ENCODE measurements at places on chromosomes 5 and 9. TPM values are rescaled to one million over a fixed set of nuclear protein-coding genes. Genes with fewer than 3 reads are reported as not detected.

- DNase-seq = no peak
These were observed 2.9 kb upstream of the ISCA1 start for GRCh38 chr9:86285261-86285660.

Gene UAP1L1
- total RNA-seq = 5.2 TPM

- DNase-seq = no peak
These were observed 266.8 kb upstream of the NREP start for GRCh38 chr5:112023766-112024165.

DNA sequence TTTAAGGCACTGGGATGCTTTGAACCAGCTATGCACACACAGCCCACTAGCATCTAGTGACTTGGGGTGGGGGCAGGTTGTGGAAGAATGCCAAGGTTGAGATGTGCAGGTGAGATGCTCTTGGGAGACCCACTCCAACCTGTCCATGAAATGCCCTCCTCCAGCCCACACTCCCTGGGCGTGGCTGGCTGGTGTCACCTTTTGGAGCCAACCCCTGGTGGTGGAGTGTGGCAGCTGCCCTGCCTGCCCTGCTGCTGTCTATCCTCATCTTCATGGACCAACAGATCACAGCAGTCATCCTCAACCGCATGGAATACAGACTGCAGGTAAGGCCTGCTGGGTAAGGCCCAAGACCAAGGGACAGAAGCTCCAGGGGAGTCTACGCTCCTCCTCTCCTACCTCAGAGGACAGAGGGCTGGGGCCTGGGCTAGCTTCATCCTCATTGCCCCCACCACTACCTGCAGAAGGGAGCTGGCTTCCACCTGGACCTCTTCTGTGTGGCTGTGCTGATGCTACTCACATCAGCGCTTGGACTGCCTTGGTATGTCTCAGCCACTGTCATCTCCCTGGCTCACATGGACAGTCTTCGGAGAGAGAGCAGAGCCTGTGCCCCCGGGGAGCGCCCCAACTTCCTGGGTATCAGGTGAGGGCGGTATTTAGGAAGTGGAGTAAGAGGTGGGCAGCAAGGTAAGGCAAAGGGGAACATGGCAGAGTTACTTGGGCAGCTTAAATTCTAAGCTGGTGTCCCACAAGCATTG lies 7.4 kb downstream of the SLC4A9 start:
- DNase-seq = no peak

Gene KIF12
- 0.19 TPM for total RNA-seq

DNA sequence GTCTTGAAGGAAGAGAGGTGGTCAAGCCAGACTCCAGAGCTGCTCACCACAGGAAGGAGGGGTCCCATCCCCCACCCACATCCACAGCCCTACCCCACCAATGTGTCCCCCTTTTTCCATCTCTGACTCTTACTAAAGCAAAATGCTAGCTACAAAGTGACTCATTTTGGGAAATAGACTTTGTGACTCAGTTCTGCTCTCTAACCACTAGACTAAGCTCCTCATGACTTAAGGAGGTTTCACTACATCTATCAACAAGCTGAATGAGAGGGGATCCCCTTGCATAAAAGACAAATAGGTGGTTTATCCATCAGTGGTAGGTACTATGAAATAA lies 35.1 kb upstream of the ADRB2 start:
- no peak for DNase-seq

DNA sequence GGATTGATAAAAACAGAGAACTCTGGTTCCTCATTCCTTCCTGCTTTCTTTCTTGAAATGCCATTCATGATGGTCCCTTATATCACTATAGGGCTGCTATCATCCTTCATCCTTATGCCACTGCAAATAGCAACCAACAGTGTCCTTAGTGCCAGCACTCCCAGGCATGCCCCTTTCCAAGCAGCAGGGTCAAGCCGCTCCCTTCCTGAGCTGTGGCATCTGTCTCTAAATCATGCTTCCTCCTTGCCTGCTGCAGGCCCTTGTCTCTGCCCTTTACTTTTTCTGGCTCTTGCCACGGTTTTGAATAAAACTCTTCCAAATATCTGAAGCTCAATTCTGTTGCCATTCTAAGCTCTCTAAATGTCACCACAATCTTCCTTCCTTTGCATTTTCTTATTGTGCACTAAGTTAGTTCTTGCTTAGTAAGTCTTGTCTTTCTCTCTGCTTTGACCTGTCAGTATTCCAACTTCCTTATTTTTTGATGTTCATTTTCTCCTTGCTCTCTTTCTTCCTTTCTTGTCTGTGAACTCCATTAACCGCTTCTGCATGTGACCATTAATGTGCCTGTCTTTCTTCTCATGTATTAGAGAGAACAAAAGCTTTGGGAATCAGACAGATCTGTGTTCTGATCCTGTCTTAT lies 19.9 kb downstream of the TLR4 start:
- no peak for DNase-seq

GRCh38 chr5:172455511-172456061 lies 1.3 kb upstream of the SH3PXD2B start:
- no peak for DNase-seq

Gene MELK
- total RNA-seq = 0.56 TPM

- DNase-seq = no peak
These were observed 552 bp downstream of the TMEM141 start for GRCh38 chr9:136791516-136792276.

DNA sequence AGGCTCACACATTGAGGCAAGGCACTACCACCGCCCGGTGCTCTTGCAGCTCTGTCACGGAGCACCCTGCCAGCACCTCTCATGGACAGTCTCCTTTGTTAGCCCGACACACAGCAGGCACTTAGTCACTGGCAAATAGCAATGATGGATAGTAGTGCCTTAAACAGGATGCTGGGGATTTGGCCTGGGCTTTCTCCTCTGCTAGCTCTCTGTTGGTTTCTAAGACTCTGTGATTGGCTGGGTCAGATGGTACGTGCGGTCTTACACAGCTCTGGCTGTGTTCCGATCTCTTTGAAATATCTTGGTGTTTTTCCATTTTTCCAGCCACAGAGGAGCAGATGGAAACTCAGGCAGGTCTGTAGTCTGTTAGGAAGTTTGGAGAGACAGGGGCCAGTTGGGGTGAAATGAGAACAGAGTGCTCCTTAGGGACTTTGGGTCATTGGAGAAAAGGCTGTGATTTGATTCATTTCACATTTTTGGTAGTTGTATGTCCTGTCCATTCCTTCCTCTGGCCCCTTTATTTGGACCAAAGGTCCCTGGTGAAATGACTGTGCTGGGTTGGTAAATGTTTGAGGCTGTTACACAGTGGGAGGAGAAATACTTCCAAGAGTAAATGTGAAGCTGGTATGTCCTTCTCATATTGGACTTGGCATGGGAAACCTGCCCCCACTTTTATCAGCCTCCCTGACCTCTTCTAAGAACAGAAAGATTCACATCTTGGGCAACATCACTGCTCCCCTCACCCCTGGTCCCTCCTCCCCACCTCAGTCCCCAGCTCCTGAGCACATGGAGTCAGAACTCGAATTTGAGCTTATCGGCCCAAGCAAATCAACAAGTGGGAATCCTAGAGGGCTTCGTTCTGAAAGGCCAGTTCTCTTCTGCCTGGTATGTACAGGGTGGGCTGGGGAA lies 3.4 kb downstream of the SMIM3 start:
- no peak for DNase-seq

DNA sequence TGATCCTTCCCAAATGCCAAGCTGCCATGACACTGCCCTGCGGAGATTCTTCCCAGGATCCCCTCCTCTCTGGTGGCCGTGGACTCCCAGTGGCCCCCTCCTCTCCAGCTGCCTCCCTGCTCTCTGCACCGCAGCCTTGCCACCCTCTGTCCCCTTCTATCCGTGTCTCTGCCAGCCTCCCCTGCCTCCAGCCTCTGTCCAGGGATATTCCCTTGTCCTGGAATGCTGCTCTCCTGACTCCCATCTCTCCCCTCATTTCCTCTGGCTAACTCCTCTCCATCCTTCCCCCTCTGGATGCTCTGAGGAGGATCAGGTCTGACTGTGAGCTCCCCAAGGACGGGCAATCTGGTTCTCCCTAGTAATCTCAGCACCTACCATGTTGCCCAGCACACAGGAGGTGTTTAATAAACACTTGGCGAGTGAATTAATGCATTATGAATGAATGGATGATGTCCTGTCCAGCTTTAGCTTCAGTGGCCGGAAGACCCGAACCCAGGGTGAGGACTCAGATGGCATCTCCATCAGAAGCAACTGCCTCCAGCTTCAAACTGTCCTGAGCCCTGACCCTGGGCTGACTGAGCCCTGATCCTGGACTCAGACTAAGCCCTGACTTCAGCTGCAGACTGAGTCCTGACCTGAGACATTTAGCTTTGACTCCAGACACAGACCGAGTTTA lies 7.5 kb upstream of the CRB2 start:
- DNase-seq = no peak

Gene NR6A1
- 1.1 TPM for total RNA-seq

- DNase-seq = no peak
These were observed 1229.3 kb downstream of the CDH12 start for GRCh38 chr5:21623831-21624230.

DNA sequence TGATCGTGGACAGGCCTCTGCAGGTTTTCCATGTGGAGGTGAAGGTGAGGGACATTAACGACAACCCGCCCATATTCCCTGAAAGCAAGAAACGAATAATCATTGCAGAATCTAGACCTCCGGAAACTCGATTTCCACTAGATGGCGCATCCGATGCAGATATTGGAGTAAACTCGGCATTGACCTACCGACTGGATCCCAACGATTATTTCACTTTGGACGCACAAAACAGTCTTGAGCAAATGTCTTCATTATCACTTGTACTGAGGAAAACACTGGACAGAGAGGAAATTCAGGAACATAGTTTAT lies 621 bp downstream of the PCDHA13 start:
- no peak for DNase-seq

Gene LHX3
- not detected for total RNA-seq

GRCh38 chr5:169637085-169637548 lies at the start of gene DOCK2:
Gene DOCK2 (plus strand): TSS chr5:169637275. CDS start chr5:169637327, 52 bp downstream.
- DNase-seq = no peak

Gene TMC1
- 0.56 TPM for total RNA-seq

- no peak for DNase-seq
These were observed 103.6 kb downstream of the SLIT3 start for GRCh38 chr5:169197343-169197742.

GRCh38 chr5:156414391-156414790 lies 87.4 kb downstream of the SGCD start:
- DNase-seq = no peak

Gene DOK3
- 15.2 TPM for total RNA-seq

GRCh38 chr5:171937351-171937750 lies 69.1 kb downstream of the FBXW11 start:
- no peak for DNase-seq

GRCh38 chr5:44356231-44356630 lies 33.0 kb downstream of the FGF10 start:
- DNase-seq = no peak

- no peak for DNase-seq
These were observed 181.4 kb upstream of the TRPM3 start for GRCh38 chr9:71302776-71303175.

DNA sequence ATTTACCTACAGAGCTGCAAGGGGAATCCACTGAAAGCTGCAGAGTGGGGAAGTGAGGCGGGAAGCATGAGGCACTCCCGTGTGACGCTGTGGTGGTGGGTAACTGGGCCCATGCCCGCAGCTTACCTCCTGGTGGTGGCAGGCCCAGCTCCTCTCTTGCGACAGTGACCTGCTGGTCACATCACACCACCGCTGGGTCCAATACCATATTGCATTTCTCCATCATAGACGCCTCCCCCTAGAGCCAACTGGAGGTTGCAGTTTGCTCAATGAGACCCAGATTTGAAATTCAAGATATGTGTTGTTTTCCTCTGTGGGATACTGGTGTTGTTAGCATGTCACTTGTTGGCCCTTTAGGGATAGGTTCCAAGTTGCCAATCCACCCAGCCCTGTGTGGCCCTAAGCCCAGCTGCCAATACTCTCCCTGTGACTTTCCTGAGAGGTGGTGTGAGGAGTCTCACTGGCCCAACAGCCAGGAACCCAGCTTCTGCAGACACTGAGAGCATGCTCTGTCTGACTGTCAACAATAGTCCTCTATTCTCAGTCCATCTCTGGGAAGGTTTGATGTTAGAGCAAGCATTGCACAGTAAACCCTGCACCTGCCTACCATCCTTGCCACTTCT lies 428.3 kb downstream of the GADD45G start:
- DNase-seq = no peak

GRCh38 chr9:136117916-136118319 lies 757 bp downstream of the TMEM250 start:
- DNase-seq = no peak

DNA sequence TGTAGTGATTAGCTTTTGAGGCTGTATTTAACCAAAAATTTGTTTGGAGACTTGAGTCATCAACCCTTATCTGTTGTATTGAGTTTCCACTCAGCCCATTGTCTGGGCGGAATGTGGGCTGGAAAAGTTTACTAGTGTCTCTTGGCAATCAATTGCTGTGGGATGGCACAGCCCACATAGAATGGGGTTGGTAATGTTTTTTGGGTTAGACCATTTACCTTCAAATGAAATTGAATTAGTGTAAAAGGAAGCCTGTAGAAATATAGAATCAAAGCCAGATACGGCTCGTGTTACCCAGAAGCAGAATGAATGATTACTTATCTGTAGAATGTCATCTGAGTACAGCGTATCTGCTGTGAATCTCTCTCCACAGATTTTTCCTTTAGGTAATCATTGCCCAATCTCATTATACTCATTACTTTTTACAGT lies 142.9 kb downstream of the AOPEP start:
- DNase-seq = no peak

GRCh38 chr9:78938821-78939220 lies 632.9 kb upstream of the TLE4 start:
- DNase-seq = no peak

- no peak for DNase-seq
These were observed 100.1 kb upstream of the DHFR start for GRCh38 chr5:80754900-80755299.

Gene TIMD4
- total RNA-seq = 0.96 TPM

GRCh38 chr9:37033682-37034304 lies at the start of gene PAX5:
Gene PAX5 (minus strand): TSS chr9:37034268. CDS start chr9:37034031, 237 bp downstream.
- no peak for DNase-seq

Gene ARHGEF37
- 4.0 TPM for total RNA-seq

GRCh38 chr5:543755-544674 lies 19.8 kb upstream of the SLC9A3 start:
- DNase-seq = no peak

DNA sequence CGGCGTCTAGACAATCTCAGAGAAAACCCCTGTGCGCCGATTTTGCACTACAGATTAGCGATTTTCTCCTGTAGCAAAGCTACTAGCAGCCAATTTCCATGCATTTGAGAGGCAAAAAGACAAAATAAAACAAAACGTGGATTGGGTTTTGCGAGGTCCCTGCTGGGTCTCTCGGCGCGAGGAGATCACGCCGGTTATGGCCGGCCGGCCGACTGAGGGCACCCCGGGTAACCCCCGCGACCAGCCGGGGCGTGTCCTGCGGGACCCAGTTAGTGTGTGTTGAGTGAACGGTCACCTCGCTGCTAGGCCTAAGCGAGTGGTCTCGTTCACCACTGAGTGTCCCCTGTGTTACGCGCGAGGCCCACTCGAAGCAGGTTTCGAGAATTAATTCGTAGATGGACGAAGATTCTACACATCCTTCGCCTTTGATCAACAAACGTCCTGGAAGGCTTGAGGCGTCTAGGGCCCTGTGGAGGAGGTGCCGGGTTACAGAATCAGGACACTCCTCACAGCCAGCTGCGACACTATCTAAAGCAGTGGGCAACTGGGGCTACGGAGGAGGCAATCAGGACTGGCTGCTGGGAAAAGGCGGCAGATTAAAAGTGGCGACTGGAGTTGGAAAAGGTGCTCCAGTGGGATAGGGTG lies 764 bp upstream of the VDAC1 start:
- DNase-seq = no peak

GRCh38 chr5:80799041-80799440 lies 144.3 kb upstream of the DHFR start:
- DNase-seq = no peak
